ENCODE measurements at places on chromosomes 4 and X.
A peak's percentile ranks its signal among the peaks of the same experiment; 100 is the strongest.

- DNase-seq: no peak
These were observed 36.6 kb upstream of the PAQR3 start for GRCh38 chr4:78975865-78976264.

DNA sequence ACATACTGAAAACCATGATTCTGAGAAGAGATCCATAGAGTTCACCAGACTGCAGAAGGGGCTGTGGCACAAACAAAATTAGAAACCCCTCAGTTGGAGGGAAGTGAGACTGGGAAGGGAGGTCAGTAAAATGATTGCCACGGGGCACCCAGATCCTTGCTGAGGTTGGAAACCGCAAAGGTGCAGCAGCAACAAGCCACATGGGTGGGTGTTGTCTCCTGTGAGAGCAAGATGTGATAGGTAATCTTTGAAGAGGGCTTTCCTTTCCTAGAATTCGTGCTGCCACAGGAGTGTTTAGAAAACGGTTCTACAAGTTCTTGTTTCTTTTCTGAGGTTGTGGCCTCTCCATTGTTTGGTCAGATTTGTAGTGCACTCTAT lies 85.5 kb downstream of the NFKB1 start:
- no peak for DNase-seq

DNA sequence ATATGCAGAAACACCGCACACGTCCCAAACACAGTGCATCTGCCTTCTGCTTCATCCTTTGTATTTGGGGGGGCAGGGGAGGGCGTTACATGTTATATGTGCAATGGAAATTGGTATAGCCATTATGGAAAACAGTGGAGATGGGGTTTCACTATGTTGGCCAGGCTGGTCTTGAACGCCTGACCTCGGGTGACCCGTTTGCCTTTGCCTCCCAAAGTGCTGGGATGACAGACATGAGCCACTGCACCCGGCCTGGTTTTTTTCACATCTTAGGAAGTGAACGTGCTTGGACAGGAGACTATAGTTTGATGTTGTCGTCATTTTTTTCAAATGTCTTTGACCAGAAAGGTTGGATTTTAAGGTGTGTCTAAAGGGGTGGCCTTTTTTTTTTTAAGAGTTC lies 88.6 kb downstream of the DHRSX start:
- no peak for DNase-seq

DNA sequence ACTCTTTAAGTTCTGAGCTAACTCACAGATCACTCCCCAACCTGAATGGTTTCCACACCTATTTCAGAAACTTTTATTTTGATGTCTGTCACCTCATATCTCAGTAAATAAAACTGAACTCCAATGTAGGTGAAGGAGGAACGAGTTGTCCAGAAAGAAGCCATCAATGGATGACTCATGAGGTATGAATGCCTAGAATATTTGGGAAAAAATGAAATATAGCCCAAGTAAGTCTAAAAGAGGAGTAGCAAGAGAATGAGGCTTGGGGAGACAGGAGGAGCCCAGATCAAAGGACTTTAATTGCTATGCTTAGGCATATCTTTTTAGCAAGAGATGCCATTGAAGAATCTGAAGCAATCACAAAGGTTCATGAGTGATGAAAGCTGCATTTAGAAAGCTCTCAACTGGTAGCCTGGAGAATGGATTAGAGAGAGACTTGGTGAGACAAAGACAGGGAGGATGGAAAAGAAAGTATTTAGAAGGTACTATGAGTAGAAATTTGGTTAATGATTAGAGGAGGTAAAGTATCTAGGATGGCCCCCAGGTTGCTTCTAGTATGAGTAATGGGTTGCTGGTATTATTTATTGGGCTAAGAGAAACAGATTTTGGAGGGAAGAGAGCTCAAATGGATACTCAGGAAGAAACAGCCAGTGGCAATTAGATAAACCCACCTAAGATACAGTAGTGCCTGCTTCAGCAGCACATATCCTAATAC lies 39.4 kb downstream of the NOCT start:
- DNase-seq: peak; percentile 18

GRCh38 chrX:38211891-38212635 lies 8.6 kb downstream of the SRPX start:
- DNase-seq: peak; percentile 71

DNA sequence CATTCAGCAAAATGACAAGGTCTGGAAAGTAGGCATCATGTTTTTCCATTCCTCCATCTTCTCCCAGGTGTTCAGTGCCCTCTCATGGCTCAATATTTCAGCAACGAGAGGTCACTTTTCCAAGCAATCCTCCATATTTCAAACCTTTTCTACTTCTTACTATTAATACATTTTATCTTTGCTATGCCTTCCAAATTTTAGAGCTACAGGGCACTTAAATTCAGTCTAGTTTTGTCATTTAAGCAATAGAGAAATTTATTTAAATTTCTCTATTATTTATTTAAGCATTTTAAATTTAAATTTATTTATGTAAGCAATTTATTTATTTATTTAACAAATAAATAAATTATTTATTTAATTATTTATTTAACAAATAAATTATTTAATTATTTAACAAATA lies 305.1 kb upstream of the ANXA10 start:
- no peak for DNase-seq

GRCh38 chr4:4402966-4403365 lies 16.1 kb downstream of the NSG1 start:
- DNase-seq: peak; percentile 42

GRCh38 chrX:40449956-40450706 lies 130.6 kb upstream of the ATP6AP2 start:
- DNase-seq: no peak

DNA sequence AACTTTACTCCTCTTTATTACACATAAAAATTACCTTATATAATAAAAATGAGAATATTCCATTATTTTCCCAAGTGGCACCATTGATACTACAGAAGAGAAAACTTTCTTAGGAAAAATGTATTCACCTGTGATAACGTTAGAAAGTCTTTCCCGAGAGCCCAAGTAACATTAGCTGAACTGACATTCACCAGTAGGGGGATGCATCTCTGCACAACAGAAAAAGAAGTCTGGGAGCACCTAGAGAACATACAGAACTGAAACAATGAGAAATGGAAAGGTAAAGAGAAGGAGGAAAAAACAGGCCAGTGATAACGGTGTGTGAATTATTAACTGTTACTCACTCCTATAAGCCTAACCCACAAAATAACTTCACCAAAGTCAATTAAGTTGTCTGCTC lies 423.3 kb downstream of the CENPC start:
- no peak for DNase-seq

DNA sequence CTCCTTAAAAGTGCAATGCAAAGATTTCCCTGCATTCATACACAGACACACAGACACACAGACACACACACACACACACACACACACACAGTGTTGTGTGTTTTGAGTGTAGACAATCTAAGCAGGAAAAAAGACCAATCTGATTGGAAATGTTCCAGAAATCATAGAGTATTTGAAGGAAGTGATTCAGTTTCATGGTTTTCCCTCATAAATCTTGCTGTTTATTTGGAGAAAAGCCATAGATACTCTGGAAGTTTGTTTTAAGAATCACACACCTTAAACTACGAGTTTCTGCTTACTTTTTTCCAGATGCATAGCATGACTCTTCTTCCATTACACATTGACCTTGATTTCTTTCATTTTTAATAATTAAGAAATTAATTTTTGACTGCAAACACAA lies 298.5 kb upstream of the BMP3 start:
- DNase-seq: peak; percentile 8

- no peak for DNase-seq
These were observed 395.8 kb downstream of the NAF1 start for GRCh38 chr4:162770761-162771490.

GRCh38 chr4:174277433-174277832 lies 6.0 kb downstream of the FBXO8 start:
- DNase-seq: no peak

- no peak for DNase-seq
These were observed 569 bp upstream of the FHL1 start for GRCh38 chrX:136146614-136147314.

- no peak for DNase-seq
These were observed 572.4 kb upstream of the GALNT7 start for GRCh38 chr4:172596206-172596605.

GRCh38 chr4:26239801-26240200 lies 81.0 kb upstream of the RBPJ start:
- no peak for DNase-seq

- DNase-seq: no peak
These were observed 8.9 kb downstream of the MFAP3L start for GRCh38 chr4:170017252-170017651.

DNA sequence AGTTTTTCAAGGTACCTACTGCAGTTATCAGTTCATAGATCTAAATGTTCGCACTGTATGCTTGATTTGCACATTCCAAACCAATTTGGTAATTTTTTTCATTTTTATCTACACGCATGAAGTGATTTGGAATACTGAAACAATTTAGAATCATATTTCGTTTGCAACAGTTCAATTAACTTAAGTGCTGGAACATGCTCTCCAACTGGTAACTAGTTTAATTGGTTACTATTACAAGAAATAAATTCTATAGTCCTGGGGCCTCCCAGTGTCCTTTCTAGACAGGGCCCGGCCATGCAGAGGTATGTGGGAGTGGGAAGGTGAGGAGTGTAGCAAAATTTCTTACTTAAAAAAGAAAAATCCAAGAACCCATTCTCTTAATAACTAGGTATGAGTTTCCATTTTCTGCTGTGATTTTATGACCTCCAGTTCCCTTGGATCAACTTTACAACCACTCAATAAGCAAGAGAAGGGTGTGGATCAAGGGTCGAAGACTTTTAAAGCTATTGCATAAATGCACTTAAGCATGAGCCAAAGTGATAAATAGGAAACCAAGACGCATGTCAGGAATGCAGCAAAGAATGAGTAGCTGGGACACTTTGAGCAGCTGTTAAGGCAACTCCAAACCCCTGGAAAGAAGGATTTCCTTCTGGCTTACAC lies 106.9 kb downstream of the PPARGC1A start:
- DNase-seq: peak; percentile 17

DNA sequence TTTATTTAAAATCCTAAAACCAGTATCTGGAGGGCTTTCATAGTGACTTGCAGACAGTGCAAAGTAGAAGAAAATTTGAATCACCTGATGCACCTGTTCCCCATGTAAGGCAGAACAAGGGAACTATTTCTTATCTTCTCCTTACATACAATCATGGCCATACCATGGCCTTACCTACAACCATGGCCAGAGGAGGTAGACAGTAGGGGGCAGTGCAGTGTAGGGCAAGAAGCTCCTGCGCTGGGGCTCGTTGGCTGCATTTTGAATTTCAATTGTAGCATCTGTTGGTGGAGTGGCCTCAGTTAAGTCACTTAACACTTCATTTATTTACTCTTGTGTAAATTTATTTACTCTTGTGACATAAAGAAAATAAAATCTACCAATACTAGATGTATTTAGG lies 33.0 kb downstream of the GALNTL6 start:
- DNase-seq: peak; percentile 40

DNA sequence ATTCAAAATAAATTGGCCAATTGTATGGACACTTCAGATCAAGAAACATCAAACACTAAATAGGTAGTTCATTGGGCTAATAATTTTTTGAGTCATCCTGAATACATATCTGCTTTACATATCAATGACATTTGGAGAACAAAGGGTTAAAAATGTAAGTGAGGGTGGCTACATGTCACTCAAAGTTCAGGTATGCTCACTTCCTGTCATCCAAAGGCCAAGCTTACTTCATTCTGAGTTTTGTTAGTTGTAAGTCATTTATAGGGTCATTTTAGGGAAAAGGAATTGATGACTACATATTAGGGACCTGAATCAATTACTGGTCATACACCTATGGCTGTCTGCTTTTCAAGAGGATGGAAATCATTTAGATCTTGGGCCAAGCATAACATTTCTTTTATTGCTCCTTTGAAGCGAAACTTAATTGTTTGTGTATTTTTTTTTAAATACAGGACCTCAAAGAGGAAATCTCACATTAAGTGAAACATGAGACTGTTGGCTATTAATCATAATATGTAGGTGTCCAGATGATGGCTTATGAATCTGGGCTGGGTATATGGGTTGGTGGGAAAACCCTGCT lies 119.2 kb upstream of the LEF1 start:
- DNase-seq: no peak

DNA sequence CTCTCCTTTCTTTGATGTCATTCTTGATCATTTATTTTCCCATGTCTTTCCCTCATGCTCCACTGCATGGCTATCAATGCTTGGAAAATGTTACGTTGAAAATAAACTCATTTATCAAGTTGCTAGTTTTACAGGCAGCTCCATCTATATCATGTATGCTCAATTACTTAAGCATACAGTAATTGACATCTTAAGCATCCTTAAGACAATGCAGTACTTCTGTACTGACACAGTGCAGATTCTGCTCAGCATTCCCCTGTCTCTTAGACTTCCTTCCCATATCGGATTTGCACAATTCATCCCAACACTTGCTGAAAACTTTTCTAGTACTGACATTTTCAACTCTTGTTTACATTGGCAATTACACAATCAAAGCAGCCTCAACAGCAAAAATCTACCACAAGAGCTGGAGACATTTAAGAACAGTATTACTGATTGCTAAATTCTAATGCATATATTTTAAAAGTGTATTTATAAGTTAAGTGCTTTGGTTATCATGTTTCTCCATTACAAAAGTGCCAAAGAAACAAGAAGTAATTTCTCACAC lies 165.6 kb downstream of the ATP10D start:
- DNase-seq: no peak
